ENCODE measurements at places on chromosomes 3 and 15.

GRCh38 chr3:24481193-24481592, 13.5 kb downstream of the THRB start:
- DNase-seq = no peak

- no peak for DNase-seq
Measured at GRCh38 chr3:8608041-8608790, 36.4 kb downstream of the SSUH2 start.

GRCh38 chr3:170765419-170766078, 104.4 kb downstream of the RPL22L1 start:
- DNase-seq = no peak

DNA sequence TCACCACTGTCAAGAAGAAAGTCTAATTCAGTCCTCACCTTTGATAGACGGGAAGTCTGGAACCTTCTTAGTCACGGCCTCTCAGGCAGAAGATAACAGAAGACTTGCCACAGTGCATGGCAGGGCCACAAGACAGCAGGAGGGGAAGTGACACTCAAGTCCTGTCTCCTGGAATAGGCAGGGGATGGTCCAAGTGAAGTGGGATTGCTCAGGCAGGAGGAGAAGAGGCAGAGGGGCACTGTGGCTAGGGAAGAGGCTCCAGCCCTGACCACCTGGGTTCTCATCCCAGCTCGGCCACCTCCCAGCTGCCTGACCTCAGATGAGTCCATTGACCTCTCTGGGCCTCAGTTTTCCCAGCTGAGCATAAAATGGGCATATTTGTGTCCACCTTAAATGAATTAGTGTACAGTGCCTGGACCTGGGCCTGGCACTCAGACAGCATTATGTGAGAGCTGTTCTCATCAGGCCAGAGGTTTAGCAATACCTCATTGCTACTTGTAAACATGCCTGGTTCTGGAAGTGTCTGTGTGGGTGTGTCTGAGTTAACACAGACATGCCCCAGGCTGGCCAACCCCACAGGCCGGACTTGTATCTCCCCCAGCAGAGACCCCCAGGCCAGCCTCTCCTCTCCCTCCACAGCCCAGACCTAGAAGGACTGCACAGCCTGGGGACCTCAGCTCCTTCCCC, 11.5 kb upstream of the PCSK6 start:
- no peak for DNase-seq

DNA sequence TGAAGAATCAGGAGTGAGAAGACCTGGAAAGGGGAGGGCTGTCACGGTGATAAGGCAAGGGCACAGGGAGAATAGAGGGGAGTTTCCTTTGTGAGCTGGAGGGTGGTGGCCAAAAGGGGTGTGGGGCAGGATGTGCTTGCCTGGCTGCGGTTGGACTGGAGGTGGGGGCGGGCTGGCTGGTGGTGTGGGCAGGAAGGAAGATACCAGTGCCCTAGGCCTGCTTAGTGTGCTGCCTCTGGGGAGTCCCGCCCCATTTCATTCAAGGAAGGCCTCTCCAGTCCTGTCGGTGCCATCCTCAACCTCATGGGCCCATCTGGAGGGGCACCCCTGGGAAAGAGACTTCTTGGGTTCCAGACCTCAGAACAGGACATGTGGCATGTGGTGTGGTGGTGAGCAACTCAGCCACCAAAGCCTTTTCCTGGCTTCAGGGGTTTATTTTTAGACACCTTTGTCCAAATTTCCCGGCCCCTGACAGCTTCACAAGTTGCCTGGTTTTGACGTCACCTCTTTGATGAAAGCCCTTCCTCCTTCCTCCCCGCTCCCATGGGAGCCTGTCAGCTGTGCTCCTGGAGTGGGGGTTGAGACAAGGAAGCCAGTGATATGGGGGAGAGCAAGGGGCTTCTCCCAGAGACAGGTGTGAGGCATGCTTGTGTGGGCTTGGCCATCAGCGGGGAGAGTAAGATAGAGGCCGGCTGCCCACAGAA, 15.6 kb downstream of the TEX264 start:
- peak; percentile 37 for DNase-seq

DNA sequence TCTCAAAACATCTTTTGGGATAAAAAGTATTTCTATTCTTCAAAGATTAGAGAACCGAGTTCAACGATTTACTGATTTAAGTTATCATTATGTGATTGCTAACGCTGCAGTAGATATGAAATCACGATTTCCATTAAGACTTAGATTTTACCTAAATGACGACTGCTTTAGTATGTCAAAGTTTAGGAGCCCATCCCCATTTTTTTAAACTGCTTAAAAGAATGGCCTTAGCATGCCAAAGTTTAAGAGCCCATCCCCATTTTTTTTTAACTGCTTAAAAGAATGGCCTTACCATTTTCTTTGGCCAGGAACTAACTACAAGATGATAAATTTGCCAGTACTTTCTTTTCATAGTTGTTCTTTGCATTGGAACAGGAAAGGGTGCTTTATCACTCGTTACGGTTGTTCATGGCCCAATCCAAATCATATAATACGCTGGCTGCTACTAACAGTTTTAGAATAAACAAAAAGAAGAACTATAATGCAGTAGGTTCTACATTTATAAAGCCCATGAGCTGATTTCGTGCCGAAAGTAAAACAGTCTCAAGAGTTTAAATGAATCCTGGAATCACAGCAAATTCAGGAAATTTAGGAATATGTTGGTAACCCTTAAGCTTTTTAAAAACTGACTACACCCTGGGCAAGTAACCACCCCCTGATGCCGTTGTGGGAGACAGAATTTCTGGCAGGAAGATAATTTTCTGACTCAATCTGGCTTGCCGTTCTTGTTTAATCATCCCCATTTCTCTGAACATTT, 869 bp upstream of the TSC22D2 start:
- DNase-seq = peak; percentile 59

DNA sequence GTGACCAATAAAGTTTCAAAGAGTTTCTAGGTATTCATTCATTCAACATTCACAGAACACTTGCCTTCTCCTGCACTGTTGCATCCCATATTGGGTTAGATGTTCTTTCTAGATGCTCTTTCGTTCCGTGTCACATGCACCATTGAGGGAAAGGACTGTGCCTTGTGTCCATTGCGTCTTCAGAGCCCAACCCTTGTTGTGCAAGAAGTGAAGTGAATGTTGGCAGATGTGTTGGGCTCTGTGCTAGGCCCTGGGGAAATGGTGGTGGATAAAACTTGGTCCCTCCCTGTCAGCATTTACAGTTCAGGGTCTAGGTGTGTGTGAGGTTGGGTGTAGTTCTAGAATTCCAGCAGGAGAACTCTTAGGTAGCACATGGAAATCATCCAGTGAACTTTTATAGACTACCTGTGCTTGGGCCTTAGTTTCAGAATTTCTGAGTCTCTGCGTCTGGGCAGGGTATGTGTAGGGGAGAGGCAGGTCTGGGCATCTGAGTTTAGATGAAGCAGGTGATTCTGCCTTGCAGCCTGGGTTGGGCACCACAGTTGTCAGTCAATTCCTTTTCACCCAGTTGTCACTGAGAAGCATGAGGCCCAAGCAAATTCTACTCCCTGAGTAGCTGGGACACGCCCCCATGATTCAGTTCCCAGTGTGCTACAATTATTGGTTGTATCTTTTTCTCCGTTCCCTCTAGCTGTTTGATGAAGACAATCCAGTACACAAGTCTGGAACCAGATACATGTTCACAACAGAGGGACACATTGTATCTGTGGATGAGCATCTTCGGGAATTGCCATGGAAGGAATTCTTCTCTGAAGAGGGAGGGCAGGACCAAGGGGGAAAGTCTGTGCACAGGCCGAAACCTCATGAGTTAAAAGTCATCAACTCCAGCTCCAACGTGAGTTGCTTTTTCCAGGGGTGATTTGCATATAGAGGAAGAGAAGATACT, 25.4 kb downstream of the EDEM1 start:
- DNase-seq = no peak

- no peak for DNase-seq
Measured at GRCh38 chr3:133412183-133413132, 12.6 kb downstream of the BFSP2 start.

DNA sequence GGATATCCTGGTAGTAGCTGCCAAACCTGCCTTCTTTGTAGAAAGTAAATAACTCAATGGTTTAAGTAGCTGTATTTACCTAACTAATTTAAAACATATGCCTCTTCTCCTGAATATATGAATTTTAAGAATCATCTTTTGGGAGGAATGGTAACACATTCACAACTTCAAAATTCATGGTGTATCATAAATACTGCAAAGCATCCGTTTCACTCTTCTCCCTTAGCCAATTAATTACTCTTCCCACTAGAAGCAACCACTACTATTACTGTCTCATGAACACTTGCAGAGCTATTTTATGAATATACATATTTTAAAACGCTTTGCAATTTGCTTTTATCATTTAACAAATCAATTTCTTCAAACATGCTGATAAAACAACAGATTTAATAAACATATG, 59.0 kb upstream of the USP50 start:
- no peak for DNase-seq

GRCh38 chr15:79017953-79018352, 72.6 kb downstream of the RASGRF1 start:
- no peak for DNase-seq

DNA sequence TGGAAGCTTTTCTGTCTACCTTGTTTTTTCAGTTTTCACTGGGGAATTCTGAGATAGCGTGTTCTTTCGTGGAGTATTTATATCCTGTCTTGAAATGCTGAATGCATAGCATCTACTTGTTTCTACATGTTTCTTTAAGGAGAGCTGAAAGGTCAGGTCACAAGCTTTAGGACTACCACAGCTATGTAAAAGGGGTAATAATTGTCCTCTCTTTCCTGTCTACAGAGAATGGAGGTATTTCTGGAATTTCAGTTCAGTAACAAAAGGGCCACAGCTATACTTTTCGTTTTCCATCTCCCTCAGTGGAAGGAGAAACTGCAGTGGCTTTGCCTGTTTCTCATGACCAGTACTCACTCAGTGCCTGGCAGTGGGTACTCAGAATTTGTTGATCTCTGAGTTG, 4.7 kb downstream of the INAFM2 start:
- peak; percentile 37 for DNase-seq

All from suppressor macrophage treated with lipopolysaccharide for 4 hours (primary cell).